SW 1271 (cell line): ENCODE measurements at places on chromosomes 7 and 10.

DNA sequence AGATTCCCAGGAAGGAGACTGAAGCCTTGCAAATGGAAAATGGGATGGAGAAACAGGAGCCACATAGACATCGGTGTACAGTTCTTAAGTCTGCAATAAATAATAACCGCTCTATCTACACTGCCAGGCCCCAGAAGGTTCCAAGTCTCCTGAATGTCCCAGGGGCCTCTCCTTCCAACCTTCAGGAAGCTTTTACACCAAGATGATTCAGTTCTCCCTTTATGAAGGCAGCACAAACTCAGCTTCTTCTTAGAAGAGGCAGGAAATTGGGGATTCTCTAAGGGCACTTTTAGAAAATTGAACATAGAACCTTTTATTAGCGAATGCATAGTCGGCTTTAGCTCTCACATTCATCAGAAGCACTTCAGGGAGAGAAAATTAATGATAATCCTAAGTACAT is 130.8 kb upstream of the LYZL1 start:
- DNase-seq: no peak

DNA sequence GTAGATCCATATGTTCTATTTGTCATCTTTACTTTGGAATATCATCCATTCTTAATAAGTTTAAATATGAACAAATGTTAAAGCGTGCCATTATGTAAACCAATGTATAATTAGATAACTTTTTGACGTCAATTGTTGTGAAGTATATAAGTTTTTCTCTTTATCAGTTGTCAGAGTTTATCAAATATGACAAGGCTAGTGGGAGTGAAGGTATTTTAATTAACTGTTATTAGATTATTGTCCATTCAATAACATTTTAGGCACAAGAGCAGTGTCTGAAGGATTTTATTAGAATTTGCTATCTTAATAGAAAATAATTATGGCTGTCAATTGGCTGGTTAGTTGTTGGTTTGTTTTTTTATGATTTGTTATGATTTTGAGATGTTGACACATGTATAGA is 280.6 kb downstream of the CDK14 start:
- DNase-seq: no peak

GRCh38 chr7:105163718-105164117 is 149.7 kb downstream of the KMT2E start:
- no peak for DNase-seq

DNA sequence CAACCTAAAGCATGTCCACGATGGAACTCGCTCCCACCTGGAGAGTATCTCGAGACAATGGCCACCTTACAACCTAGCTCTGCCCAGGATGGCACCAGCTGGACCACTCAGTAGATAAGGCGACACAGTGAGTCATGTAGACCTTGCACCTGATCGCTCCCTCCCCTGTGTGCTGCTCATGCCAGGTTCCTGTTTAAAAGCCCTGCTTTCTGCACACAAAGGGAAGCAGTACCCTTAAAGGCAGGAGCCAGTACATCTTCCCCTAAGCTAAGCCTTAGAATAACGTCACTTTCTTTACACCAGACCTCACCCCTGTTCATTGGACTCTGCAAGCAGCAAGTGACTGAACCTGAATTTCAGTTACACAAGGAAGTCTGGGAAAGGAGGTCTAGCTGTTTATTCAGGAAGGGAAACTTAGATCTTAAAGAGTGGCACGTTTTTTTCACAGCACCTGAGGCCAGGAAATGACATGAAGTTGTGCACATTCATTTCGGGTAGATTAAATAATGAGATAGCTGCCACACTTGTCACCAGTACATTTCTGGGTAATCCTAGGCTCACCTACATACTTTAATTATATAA is 117.9 kb downstream of the MTPAP start:
- no peak for DNase-seq

DNA sequence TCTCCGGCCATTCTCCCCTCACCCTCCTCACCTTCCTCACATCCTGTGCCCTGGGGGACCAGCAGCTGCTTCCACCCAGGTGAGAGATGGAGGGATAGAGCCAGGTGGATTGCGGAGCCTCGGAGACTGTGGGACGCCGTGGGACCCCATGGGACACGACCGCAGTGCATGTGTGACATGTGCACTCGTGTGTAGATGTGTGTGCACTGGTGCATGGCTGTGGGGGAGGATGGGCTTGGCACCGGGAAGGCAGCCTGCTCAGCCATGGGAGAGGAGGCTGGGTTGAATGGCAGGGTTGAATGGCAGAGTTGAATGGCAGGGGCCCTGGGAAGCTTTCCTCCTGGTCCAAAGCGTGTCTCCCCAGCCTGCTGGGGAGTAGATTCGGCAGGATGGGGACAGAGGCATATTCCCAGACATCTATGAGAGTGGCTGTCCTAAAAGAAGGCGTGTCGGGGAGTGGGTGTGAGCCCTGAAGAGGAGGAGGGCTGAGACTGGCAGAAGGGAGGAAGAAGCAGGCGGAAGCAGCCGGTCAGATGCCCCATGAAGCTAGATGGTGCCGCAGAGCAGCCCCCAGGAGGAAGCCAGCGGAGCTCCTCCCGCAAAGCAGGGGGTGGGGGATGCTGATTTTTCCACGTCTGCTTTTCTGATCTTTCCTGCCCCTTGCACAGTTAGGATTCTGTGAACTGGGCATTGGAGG is 815 bp downstream of the GIMAP8 start:
- no peak for DNase-seq

DNA sequence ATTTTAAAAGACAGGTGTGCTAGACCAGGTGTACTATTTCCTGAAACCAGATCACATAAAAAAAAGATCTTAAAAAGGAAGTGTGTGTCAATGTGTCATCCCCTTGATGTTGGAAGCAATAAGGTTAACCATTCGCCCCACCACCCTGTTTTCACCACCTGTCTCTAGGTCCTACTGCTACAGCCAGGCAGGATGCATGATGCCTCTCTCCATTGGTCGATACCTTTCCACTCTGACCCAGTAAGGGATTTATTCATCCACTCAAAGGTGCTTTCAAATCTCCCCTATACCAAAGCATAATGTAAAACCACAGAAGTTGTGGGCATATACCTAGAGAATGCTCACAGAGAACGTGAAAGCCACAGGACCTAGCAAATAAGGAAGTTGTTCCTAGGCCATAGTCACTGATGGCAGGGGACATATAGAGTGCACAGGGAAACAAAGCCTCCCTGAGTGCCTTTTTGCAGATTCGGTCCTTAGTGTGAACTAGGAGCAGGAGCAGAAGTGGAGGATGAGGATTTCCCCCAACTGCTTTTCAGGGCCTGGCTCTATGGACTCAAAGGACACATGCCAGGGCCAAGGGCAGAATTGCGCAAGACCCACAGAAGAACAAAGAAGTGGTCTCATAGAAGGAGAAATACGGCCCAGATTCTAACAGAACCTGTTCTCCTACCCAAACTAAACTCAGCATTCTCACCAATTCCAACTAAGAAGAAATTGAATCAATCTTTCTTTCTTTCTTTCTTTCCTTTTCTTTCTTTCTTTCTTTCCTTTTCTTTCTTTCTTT is 631.5 kb upstream of the NRP1 start:
- DNase-seq: no peak

DNA sequence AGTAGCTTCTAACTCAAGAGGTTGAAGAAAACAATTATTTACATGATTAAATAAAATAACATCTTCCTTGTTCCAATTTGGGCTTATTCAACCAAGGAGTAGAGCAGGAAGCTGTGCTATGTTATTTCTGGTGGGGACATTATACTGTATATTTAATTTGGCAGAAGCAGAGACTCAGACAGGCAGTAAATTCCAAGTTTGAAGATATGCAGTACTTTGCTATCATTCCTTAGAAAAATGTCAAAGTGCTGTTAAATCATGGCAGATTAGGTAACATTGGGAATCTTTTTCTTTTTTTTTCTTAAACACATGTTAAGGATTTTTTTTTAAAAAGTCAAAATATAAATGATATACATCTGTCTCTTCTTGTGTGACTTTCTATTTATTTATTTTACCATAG is 190.1 kb downstream of the SUGCT start:
- no peak for DNase-seq

DNA sequence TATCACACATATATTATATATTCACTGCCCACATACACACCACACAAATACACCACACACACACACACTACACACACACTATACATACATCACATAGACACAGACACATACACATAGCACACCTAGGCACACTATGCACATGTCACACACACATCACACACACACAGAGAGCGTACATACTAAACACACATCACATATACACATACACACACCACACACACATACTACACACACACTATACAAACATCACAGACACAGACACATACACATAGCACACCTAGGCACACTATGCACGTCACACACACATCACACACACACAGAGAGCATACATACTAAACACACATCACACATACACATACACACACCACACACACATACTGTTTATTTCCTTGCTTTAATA is 165.5 kb downstream of the KCNMA1 start:
- DNase-seq: no peak

DNA sequence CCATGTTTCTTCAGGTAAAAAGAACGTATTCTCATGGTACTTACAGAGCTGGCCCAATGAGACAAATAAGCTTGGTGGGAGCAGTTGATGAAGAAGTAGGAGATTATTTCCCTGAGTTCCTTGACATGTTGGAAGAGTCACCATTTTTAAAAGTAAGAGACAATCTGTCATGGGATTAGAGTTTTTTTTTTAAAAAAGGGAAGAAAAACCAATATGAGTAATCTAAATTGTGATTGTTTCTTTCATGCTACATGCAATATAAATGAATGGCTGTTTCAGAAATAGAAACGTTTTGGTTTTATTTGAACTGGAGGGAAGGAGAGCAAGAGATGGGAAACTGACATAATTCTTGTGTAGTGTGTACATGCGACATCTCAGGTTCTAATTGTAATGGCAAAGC is 32.8 kb downstream of the TMEM60 start:
- no peak for DNase-seq

- DNase-seq: no peak
Observed at GRCh38 chr10:29271877-29272276, 17.0 kb upstream of the LYZL1 start.

DNA sequence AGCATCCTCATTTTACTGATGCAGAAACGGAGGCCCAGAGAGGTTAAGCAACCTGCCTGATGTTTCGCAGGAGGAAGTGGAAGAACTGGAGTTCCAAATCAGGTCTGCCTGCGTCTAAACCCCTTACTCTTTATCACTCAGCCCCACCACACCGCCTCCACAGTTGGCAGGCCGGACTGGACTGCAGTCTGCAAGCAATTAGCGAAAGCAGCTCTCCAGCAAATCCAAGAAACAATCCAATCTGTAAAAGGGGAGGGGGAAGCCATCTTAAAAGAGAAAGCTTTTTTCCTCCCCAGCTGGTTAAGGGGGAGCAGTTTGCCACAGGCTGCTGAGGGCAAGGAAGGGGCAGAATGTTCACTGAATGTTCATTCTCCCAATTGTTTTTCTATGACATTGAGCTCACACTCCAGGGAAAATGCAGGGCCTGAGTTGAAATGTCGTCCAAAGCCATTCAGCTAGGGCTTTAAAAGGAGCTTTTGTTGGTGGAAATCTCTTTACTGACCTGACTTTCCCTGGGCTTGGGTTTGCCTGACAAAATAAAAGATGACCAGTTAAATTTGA is 350.1 kb downstream of the RNLS start:
- no peak for DNase-seq

GRCh38 chr7:30223896-30224295 is 60.5 kb upstream of the ZNRF2 start:
- DNase-seq: no peak

GRCh38 chr7:48452218-48452617 is 281.0 kb downstream of the ABCA13 start:
- no peak for DNase-seq

- no peak for DNase-seq
Observed at GRCh38 chr7:22064816-22065215, 119.1 kb upstream of the CDCA7L start.

- DNase-seq: no peak
Observed at GRCh38 chr7:2009541-2010001, 223.2 kb downstream of the MAD1L1 start.

GRCh38 chr10:47264797-47265281 is 35.2 kb upstream of the GDF10 start:
- no peak for DNase-seq

DNA sequence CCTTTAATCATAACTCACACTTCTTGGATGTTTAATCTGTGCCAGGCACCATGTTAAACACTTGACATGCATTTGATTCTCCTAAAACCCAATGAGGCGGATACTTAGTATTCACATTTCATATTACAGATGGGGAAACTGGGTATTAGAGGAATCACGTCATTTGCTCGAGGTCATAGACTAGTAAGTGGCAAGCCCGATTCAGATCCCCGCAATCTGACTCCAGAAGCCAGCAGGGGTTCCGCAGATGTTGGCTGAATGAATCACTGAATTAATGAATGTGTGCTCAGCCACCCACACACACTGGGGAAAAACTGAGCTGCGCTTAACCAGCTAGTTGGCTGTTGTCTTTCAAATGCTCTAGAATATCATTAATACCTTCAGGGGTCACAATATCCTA is 22.5 kb upstream of the ENO4 start:
- DNase-seq: no peak

DNA sequence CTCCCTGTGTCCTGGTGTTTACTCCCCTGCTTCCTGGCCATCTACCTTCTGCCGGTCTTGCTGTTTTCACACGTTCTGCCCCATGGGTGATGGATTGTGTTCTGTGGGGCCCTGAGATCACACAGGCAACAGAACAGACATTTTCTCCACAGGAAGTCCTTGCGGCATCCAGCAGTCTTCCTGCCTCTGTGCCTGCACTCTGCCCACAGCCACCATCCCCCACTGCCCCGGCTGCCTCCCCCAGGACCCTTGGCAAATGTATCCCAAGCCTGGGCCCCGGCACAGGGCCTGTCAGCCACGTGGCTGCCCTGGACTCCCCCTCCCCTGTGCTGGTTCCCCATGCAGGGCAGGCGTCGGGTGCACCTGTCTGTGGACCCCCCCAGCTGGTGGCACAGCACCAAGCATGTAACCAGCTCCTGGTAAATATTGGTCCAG is 184.2 kb downstream of the WDR37 start:
- no peak for DNase-seq

GRCh38 chr7:139117599-139118233 is 8.2 kb upstream of the ZC3HAV1 start:
- no peak for DNase-seq

- no peak for DNase-seq
Observed at GRCh38 chr7:698515-699475, 27.7 kb upstream of the DNAAF5 start.

- DNase-seq: no peak
Observed at GRCh38 chr7:151726652-151727578, 150.0 kb downstream of the PRKAG2 start.

DNA sequence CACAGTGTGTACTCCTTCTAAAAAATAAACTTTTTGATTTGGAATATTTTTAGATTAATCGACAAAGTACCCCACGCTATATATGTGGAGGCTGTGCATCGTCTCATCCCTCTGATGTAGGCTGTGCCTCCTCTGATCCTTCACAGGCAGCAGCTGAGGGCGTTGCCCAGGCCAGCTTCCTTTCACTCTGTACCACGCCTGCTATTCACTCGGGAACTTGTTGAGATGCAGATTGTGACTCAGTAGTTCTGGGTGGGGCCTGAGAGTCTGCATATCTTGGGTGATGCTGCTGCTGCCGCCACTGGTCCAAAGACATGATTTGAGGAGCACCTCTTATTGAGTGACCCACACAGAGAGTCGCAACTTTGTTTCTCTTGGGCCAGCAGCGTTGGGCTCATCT is 7.9 kb upstream of the C10orf120 start:
- DNase-seq: no peak
